RWPE1 (cell line): ENCODE measurements at places on chromosomes 6 and 20.

- peak; percentile 75 for DNase-seq
Measured at GRCh38 chr6:138161338-138162110, at the start of gene ARFGEF3. ARFGEF3 (plus strand) TSS chr6:138161939; CDS start chr6:138162087, 148 bp downstream.

GRCh38 chr6:88490195-88490907, 324.2 kb upstream of the CNR1 start:
- no peak for DNase-seq

DNA sequence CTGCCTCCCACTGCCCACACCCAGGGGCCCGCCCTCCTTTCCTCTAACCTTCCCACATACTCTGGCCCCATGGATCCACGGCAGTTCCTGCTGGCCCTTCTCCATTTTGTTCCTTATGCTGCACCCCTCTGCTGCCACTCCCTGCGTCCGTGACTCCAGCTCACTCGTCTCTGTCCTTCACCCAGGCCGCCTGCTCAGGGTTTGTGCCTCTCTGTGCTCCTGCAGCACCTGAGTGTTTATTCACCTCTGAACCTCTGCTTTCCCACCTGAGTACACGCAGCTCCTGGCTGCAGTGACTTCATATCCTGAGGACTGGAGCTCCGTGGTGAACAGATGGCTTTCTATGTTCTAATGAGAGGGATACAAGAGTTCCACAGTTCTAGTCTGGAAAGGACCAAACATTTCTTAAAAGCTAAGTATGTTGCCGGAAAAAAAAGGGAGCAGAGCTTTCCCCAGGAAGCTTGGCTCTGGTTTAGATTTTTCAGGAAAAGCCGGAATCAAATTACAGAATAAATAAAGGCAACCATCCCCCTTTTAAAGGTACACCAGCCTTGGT, 1.5 kb upstream of the GNRH2 start:
- no peak for DNase-seq

- DNase-seq: peak; percentile 48
Measured at GRCh38 chr20:36607586-36608387, 2.2 kb downstream of the RAB5IF start.

GRCh38 chr6:147563472-147563871, 55.0 kb downstream of the SAMD5 start:
- no peak for DNase-seq

GRCh38 chr20:4187147-4187546, 171.8 kb upstream of the RNF24 start:
- DNase-seq: no peak

DNA sequence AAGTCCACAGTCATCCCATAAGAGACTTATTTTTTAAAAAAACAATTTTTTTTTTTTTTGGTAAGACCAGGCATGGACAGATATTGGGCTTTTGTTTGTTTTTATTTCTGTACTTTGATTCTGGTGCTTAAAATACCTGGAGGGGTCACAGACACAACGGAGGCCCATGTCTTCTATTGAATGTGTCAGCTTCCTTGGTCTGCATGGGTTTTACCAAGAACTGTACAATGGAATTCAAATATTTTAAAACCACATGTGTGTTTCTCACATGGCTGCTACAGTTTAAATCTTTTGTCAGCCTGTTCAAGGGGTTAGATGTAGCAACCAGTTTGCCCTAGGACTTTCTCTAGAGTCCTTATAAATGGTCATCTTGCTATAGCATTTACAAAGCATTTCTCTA, 139.8 kb downstream of the SOX4 start:
- DNase-seq: no peak

DNA sequence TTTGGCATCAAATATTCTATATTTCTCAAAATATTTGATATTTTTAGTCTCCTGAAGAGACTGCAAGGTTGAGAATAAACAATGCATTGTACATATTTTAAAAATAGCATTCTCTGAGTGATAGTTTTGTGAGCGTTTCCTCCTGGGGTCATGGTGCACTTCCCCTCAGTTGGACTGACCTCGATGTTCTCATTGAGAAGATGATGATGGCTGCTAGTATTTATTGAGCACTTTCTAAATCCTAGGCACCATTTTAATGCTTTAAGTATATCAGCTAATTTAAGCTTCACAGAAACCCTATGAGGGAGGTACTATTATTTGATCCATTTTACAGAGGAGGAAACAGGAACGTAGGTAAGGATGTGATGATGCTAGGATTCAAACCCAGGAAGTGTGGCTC, 18.2 kb downstream of the DSE start:
- DNase-seq: no peak

DNA sequence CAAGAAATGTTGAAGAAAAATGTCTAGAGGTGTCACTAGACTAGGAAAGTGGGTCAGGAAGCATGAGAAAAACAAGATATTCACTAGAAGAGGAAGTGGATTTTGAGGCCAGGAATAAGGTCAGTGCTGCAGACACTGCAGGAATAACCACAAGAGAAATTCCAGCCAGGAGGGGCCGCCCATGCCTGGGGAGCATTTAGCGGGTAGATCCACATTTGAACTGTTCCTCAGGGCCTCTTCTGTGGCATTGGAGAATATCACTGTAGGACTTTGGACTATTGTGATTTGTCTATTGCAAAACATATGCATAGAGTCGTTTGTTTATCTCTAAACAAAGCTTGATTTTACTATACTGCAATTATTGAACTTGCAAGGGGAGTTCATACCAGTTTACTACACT, 49.6 kb upstream of the CCDC28A start:
- DNase-seq: no peak
